Kidney tubule cell (primary cell): ENCODE measurements at places on chromosomes 2 and 18.

DNA sequence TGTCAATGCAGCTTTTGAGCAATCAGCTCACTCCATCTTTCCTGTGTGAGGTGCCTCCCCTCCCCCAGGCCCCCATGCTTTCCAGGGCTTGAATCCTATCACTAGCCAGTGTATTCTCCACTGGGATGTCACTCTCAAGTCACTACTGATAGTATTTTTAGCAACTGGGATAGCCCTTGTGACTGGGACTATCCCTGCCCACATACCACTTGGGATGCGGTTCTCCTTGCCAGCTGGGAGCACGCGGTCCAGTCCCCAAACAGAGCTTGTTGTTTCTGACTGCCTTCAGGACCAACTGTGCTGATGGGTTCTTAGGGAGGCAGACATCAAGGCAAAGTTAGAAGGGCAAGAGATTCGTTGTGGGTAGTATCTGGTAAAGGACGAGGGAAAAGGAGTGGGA, 134.9 kb downstream of the FAM161A start:
- DNase-seq = no peak

DNA sequence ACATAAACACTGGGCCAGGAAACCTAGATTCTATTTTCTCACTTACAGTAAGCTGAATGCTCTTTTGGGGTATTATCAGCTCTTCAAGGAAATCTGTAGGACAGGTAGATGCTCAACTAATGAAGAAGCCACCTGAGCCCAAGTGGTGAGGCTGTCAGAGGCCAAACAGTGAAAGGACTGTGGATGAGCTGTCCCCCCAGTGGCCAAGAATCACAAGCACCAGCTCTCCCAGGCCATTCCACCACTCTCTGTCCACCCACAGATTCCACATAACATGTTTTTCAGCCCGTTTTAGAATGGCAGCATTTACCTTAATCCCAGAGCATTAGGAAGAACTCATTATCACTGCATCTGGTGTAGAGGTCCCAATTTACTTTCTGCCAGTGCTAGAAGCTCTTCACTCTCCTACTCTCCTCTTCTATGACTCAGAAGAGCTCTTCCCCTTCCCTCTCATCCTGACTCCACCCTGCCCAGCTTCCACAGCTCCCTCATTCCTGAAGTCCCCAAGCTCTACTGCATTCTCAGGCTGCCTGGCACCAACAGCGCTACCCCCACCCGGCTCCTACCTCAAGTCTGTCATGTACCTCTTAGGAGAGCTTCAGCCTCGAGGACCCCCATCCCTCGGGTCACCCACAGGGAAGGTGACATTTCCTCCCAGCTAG, 43.8 kb upstream of the GORASP2 start:
- DNase-seq = peak; percentile 65

- no peak for DNase-seq
Measured at GRCh38 chr2:158686210-158686691, 108.9 kb upstream of the DAPL1 start.

DNA sequence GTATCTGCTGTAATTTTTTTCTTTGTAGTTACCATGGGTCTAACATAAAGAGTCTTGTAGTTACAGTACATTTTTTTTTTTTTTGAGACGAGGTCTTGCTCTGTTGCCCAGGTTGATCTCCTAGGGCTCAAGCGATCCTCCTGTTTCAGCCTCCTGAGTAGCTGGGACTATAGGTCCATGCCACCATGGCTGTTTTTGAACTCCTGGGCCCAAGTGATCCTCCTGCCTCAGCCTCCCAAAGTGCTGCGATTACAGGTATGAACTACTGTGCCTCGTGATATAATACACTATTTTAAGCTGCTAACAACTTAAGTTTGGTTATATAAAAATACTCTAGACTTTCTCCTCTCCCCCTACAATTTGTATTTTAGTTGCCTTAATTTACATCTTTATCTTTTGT, 46.3 kb downstream of the ASB1 start:
- no peak for DNase-seq

GRCh38 chr18:63980027-63980426, 10.1 kb downstream of the SERPINB8 start:
- no peak for DNase-seq

DNA sequence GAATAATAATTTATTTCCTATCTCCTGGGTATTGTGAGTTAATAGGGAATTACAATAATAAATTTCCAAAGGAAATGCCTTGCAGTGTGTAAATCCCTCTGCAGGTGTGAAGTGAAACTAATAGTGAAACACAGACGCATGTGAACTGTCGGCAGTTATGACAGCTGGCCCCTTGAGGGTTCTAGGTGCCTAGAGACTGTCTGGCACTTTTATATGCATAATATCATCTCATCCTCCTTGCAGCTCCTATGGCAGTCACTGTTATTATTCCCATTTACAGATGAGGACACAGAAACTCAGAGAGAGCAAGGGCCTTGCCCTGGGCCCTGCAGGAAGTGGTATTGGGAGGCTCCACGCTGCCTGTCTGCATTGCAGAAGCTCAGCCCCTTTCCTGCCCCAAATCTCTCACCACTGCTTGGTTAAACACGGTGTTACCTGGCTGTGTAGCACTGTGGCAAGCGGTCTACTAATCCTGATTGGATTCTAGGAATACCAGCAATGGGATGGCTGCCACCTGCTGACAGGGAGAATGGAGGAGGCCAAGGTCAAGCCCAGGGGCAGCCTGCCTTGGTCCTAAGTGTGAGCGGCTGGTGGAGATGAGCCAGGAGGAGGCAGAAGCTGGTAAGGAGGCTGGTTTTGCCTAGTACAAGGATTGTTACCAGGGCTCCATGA, 32.8 kb upstream of the ACKR3 start:
- no peak for DNase-seq

GRCh38 chr18:22207021-22207758, 37.8 kb downstream of the GATA6 start:
- DNase-seq = no peak

GRCh38 chr2:16413285-16413684, 252.3 kb downstream of the CYRIA start:
- no peak for DNase-seq

DNA sequence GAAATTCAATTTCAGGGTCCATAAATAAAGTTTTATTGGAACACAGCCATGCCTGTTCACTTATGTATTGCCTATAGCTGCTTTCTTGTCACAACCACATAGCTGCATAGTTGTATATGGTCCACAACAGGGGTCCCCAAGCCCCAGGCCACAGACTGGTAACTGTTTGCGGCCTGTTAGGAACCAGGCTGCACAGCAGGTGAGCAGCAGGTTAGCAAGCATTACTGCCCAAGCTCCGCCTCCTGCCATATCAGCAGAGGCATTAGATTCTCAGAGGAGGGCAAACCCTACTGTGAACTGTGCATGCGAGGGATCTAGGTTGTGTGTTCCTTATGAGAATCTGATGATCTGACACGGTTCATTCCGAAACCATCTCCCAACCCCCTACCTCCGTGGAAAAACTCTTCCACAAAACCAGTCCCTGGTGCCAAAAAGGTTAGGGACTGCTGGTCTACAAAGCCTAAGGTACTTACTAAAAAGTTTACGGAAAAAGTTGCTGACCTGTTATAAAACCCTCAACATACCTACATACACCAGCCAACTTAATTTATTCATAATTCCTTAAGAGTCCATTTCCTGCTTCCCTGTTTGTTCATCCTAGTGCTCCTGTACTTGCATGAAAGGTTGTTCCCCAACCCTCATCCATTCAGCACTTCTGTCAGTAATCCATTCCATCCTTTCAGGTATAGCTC, 40.1 kb downstream of the NDUFAF7 start:
- no peak for DNase-seq

- no peak for DNase-seq
Measured at GRCh38 chr2:86336675-86337243, 667 bp downstream of the REEP1 start.

- DNase-seq = no peak
Measured at GRCh38 chr2:167954495-167954894, 292.9 kb downstream of the STK39 start.

- peak; percentile 48 for DNase-seq
Measured at GRCh38 chr2:223669453-223670225, 67.5 kb upstream of the SCG2 start.

- peak; percentile 98 for DNase-seq
Measured at GRCh38 chr2:234422273-234422732, 74.6 kb downstream of the ARL4C start.

DNA sequence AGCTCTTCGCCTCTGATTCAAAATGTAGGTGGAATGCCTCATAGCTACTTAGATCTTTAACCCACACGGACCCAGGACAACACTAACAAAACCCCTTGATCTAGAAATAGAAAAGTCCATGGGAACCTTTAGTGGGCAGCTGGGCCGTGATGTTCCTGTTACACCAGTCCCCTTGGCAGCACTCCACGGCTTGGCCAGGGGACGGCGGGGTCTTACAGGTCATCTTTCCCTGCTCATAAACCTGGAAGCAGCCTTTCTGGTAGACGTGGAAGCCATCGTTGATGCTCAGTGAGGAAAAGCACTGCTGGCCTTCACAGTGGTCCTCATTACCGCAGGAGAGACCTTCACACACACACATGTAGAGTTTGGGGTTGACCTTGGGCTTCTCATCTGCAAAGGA, 95.9 kb downstream of the ACVR1 start:
- DNase-seq = no peak

- DNase-seq = peak; percentile 85
Measured at GRCh38 chr18:7812431-7813063, 245.4 kb downstream of the PTPRM start.

- DNase-seq = no peak
Measured at GRCh38 chr18:57060814-57061213, 86.1 kb upstream of the BOD1L2 start.

GRCh38 chr2:70735071-70735470, 32.9 kb downstream of the ADD2 start:
- DNase-seq = no peak

- DNase-seq = no peak
Measured at GRCh38 chr2:203772456-203773165, 66.2 kb downstream of the CD28 start.

DNA sequence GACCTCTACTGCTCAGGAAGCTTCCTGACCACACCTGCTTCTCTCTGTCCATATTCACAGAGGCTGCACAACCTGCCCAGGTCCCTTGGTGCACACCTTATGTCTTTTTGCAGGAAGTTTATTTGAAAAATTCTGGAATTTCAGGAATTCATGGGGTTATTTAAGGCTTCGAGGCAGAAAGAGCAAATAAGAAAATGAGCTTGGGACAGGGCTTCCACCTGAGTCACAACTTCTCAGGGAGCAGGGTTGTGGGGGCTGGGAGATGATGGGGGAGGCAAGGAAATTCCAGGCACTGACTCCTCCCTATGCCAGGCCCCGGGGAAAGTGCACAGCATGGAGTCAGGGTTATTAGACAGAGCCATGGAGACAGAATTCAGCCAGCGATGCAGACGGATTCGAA, 57.7 kb downstream of the INHBB start:
- DNase-seq = peak; percentile 85

- no peak for DNase-seq
Measured at GRCh38 chr2:19120181-19120580, 238.2 kb downstream of the OSR1 start.

- DNase-seq = no peak
Measured at GRCh38 chr2:77768508-77768907, 246.3 kb upstream of the LRRTM4 start.

DNA sequence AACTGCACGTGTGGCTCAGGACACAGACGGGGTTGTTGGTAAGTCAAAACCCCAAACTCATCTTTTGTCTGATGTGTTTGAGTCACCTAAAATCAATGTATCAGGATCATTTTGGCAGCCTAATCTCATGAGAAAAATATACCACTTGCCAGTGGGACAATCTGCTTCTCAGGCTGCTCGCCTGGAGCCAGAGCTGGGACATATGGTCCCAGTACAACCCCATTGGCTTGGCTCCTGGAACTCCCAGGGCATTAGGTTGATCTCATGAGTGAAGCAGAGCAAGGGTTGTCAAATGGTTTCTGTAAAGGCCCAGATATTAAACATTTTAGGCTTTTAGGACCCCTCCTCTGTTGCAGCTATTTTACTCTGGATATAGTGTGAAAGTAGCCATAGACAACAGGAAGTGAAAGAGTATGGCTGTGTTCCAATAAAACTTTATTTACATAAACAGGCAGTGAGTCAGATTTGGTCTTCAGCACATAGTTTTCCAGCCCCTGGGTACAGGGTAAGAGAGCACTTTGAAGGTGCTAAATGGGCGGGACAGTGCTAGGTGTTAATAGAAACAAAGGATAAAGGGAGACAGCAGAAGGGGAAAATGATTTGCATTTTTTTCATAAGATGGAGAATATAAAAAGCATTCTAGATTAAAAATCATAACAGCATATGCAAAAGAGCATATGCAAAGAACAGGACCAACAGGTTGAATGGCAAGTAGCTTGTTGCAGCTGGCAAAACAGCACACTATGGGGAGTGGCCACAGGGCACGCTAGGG, 290.8 kb downstream of the KCNS3 start:
- DNase-seq = no peak

- no peak for DNase-seq
Measured at GRCh38 chr2:85429213-85429923, 10.9 kb downstream of the SH2D6 start.

- no peak for DNase-seq
Measured at GRCh38 chr2:202883987-202884675, 12.6 kb upstream of the ICA1L start.

GRCh38 chr18:48385596-48385995, 23.6 kb downstream of the ZBTB7C start:
- DNase-seq = no peak

DNA sequence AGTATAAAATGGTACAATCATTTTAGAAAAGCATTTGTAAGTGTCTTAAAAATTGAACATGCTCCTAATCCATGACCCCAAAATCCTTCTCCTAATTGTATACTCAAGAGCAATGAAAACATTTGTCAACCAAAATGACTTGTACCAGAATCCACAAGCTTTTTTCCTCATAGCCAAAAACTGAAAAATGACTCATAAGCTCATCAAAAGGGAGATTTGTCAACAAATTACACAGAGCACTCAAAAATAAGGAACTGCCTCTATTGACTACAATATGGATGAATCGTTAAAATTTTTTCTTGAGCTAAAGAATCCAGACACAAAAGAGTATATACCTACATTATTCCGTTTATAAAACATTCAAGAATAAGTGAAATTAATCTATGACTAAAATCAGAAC, 544.8 kb downstream of the ARHGAP15 start:
- no peak for DNase-seq

DNA sequence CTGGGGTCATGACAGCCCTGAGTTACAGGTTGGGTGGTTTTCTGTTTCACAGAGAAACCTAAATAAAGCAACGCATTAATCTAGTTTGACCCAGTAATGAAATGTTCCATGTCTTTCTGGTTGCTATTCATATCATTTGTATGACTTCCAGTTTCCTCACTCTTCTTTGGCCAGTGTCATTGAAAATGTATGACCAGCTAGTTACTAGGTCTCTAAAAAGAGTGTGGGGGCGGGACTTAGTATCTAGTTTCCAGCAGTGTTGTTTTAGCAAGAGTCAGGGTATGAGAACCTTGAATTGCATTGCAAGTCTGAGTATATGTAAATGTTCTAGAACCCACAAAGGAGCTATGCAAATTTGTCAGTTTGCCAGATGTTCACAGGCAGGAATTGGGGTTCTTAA, 47.7 kb downstream of the SLC9A2 start:
- DNase-seq = no peak

- DNase-seq = no peak
Measured at GRCh38 chr18:39058386-39059000, 1492.9 kb upstream of the CELF4 start.

GRCh38 chr2:160689441-160689840, 195.8 kb upstream of the RBMS1 start:
- DNase-seq = no peak

- no peak for DNase-seq
Measured at GRCh38 chr18:58402951-58403702, 225.8 kb downstream of the ALPK2 start.

GRCh38 chr2:172012677-172013391, 13.1 kb downstream of the METAP1D start:
- peak; percentile 34 for DNase-seq

- DNase-seq = peak; percentile 73
Measured at GRCh38 chr18:3458952-3459853, 9.2 kb downstream of the TGIF1 start.
